ENCODE measurements at places on chromosomes 7 and 10. TPM values are rescaled to one million over a fixed set of nuclear protein-coding genes. Genes with fewer than 3 reads are reported as not detected.

The STOX1 gene
- not detected for total RNA-seq

The GJD4 gene
- total RNA-seq: not detected

The ACTL6B gene
- not detected for total RNA-seq

The TMEM176A gene
- total RNA-seq: not detected

The C10orf105 gene
- not detected for total RNA-seq

The STAMBPL1 gene
- total RNA-seq: 23.8 TPM

The IGF2BP3 gene
- 45.5 TPM for total RNA-seq

The ADCY1 gene
- total RNA-seq: 0.49 TPM

The GNB2 gene
- total RNA-seq: 215 TPM

The SPDYE6 gene
- not detected for total RNA-seq

The SPAM1 gene
- total RNA-seq: not detected

Measured in cardiac atrium fibroblast (primary cell).